ENCODE measurements at places on chromosomes 6 and 20.
A peak's percentile ranks its signal among the peaks of the same experiment; 100 is the strongest.

GRCh38 chr6:485655-486170, 94.2 kb downstream of the IRF4 start:
- DNase-seq: no peak

DNA sequence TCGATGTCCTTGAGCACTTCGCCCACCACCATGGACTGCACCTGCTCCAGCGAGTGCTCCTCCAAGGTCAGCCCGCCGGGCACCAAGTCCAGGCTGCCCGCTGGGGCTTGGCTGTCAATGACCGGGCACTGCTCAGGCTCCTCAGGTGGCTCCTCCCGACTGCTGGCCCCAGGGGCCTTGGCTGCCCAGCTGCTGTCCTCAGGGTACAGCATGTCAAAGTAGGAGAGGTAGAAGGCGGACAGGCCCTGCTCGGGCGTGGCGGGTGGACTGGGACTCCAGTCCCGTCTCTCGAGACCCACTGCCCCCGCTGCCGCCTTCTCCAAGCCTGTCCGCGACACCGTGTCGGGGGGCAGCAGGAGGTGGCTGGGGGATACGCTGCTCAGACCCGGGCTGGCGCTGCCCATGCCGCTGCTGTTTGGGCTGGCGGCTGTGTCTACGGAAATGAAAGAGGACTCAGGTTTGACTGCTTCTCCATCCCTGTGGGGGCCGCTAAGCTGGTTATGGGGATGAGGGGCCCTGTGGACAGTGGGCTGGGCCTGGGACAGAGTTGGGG, 12.0 kb downstream of the SPDEF start:
- DNase-seq: no peak

DNA sequence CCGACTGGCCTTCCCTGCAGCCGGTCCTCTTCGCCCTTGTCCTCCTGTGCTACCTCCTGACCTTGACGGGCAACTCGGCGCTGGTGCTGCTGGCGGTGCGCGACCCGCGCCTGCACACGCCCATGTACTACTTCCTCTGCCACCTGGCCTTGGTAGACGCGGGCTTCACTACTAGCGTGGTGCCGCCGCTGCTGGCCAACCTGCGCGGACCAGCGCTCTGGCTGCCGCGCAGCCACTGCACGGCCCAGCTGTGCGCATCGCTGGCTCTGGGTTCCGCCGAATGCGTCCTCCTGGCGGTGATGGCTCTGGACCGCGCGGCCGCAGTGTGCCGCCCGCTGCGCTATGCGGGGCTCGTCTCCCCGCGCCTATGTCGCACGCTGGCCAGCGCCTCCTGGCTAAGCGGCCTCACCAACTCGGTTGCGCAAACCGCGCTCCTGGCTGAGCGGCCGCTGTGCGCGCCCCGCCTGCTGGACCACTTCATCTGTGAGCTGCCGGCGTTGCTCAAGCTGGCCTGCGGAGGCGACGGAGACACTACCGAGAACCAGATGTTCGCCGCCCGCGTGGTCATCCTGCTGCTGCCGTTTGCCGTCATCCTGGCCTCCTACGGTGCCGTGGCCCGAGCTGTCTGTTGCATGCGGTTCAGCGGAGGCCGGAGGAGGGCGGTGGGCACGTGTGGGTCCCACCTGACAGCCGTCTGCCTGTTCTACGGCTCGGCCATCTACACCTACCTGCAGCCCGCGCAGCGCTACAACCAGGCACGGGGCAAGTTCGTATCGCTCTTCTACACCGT, 6.1 kb downstream of the UBD start:
- DNase-seq: no peak

GRCh38 chr6:108837236-108837971, 10.8 kb upstream of the ARMC2 start:
- no peak for DNase-seq

DNA sequence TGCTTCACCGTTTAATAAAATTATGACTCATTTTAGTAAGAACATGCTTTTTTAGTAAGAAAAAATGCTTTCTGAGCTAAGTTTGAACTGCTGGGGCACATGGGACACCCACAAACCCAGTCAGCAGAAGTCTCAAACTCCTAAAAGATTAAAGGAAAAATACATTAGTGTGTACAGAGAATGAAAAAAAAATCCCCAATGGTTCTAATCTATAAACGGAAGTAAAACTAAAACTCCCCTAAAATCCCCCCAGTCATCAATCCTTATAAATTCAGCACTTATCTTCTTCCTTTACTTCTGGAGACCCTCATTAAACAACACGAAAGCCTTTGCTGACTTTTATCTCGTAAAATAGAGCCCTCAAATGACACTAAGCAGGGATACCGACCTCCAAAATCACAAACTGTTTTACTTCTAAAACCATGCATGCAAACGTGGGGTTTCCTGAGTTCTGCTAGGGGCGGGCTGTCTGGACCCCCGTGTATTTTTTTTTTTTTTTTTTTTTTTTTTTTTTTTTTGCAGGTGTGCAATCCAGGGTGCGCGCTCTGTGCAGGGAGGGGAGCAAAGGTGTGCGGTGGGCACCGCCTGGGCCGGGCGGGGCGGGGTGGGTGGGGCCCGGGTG, 1.1 kb upstream of the MYB start:
- no peak for DNase-seq

- no peak for DNase-seq
Observed at GRCh38 chr20:57225197-57225733, 41.2 kb downstream of the BMP7 start.

DNA sequence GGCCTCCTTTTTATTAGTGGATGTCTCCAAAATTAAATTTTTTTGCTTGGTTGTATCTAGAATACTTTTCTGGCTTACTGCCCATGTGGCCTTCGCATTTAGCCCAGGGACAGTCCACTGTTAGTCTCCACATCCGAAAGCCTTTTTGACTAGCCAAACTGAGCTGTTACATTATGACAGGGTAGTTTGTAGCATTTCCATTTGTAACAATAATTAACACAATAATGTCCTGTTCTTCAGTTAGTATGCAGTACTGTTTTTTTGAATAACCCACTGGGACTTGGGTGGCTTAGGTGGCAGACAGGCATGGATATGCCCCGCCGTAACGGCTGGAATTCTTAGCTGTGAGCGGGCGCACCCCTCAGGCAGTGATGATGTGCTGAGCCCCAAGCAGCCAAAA, 12.7 kb upstream of the BTN3A2 start:
- no peak for DNase-seq

DNA sequence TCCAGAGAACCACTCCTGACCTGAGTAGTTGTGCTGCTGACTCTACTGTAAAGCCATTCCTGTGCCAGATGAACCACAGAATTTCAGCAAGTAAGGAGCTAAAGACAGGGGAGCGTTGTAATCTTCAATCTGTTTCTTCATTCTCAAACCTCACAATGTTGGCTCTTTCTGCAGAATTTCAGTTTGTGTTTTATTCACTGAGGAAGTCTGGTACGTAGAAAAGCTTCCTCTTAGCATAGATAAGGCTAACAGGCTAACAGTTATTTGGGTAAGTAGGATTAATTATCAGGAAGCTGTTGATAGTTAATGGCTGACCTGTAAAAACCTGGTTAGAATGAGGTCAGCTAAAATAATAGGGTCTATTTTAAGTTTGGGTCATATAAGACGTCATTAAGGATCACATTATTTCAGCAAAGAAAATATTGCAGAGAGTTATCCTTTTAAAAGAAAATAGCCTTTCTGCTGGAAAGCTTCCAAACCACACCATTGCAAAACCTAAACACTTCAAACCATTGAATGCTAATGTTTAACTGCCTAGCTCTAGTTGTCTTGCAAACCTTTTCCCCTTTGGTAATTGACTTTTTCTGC, 14.1 kb upstream of the TENT5A start:
- DNase-seq: no peak

- no peak for DNase-seq
Observed at GRCh38 chr20:36175016-36175415, 20.5 kb downstream of the EPB41L1 start.

DNA sequence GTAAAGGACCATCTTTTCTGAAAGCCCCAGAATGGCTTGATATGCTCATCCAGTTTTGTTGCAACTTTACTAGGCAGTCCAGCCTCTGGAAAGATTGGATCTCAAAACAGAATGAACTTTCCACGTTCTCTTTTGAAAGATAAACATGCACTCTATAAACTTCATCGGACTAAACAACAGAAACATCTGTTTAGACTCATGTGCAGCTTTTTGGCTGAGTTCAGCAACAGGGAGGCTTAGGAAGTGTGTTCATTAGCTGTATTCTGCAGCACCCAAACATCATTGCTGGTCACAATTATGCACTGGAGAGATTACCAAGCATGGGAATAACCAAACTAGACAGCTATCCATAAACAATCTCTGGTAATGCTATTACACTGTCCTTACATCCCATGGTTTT, 180.5 kb downstream of the TENT5A start:
- no peak for DNase-seq

GRCh38 chr20:62949153-62949821, 3.2 kb upstream of the SLC17A9 start:
- DNase-seq: no peak

DNA sequence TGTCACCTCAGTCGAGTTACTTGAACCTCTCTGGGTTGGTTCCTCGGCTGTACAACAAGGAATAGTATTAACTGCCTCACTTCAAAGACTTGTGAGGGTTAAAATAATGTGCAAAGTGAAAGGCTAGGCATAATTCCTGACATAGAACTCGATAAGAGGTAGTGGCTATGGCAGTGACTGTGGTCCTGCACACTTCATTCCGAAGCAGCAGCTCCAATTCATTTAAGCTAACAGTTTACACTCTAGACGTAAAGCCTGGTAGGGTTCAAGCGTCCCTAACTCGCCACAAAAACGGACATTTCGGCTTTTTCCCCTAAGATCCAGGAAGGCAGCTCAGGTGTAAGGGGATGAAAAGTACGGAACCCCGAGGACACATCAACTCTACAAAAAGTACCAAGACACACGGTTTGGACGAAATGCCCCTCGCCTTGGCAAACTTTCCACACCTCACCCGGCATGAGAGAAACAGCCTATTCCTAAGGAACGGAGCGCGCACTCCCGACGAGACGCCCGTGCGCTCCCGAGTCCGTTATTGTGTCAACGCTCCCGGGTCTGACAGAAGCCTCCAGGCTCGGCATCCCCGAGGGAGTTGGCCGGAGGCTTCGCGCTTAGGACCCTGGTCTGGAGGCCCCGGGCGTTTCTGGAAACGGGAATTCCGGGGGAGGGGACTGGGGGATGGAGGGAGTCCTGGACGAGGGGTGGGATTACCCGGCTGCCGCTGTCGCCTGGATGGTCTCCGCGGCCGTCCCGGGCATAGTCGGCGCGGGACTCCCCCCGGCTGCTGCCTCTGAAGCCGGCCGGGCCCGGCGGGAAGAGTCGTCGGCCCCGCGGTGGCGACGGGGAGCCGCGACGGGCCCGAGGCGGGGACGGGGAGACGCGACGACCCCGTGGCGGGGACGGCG, 937 bp downstream of the ZNF318 start:
- DNase-seq: no peak

GRCh38 chr6:33787954-33788693, 806 bp downstream of the LEMD2 start:
- DNase-seq: peak; percentile 75

GRCh38 chr6:15685619-15686018, 22.8 kb upstream of the DTNBP1 start:
- no peak for DNase-seq

- no peak for DNase-seq
Observed at GRCh38 chr6:19181211-19181610, 656.0 kb upstream of the ID4 start.

DNA sequence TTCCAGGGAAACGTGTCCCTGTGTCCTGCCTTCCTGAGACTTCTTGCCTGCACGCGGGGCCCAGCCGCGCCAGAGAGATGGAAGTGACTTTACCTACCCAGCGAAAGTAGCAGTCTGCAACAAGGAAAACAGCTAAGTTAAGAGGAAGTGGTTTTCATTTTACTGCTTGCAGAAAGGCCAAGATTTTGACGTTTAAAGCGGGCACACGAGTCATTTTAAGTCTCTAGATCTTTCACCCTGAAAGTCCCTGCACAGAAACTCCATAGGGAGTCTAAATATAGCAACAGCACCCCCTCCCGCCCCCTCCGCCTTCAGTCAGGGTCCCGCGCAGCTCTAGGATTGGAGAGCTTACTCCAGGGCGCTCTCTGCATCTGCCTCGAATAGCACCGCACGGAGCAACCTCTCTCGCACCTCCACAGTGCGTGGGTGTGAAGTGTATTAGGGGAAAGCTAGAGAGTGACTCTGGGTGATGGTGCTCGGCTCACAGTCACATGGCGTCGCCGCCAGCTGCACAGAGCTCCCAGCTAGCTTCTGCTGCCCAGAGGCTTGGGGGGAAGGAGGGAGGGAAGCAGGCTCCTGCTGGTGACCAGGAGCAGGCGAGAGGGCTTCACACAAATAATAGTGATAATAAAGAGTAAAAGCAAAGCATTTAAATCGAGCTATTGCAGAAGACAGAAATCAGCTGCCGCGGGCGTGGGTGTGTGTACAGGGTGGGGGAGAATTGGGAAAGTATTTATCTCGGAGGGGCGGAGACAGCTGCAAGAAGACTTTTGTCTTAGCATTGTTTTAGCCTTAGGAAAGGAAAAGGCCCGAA, 1.8 kb upstream of the KCNQ5 start:
- DNase-seq: peak; percentile 72

Data from K562 (cell line).